ENCODE measurements at places on chromosomes 11 and 22.

GRCh38 chr22:36036167-36036624 lies 7.6 kb upstream of the RBFOX2 start:
- no peak for DNase-seq

DNA sequence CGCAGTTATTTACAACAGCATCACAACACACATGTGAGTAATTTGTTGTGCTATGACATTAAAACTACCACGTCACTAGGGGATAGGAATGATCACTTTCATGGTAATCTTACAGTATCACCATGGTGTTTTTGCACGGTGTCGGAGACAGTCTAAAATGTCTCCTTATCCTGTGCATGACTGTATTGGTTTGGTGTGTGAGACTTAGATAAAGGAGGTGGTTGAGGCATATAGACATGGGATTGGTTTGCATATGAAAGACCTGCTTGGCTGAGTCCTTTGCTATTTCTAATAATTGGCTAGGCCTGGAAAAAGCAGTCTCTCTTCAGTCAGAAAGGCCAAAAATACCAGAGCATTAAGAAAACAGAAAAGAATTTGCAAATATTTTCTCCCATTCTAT lies 30.2 kb downstream of the MSANTD4 start:
- DNase-seq = no peak

DNA sequence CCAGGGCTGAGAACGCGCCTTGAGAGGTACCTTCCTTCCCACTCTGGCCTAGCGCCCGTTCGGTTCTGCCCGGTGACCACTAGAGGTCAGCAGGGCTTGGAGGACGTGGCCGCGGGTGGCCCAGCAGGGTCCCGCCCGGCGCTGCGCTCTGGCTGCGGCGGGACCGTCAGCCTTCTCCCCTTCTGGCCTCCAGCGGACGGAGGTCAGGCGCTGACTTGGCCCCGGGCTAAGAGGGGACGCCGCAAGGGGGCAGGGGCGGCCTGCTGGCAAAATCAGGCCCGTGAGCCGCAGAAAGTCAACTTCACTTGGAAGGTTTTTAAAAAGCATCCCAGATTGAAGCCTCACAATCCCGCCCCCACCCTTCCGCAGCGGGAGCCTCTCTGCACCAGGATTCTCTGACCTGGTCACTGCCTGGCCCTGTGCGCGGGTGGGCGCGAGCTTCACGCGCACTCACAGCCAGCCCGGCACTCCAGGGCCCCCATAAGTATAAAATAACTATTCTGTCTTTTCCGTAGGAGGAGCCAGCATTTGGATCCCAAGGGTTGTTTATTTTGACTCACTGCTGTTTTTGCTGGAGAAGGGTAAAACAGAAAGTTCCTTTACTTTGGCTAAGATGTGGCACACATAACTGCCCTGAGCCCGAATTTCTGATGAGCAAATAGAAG lies 23.2 kb upstream of the ZBTB16 start:
- peak; percentile 16 for DNase-seq

- no peak for DNase-seq
Measured at GRCh38 chr11:10942620-10943019, 84.8 kb upstream of the ZBED5 start.

GRCh38 chr11:73242251-73243092 lies 24.4 kb downstream of the P2RY2 start:
- peak; percentile 71 for DNase-seq

- no peak for DNase-seq
Measured at GRCh38 chr11:118033443-118033842, 43.4 kb upstream of the TMPRSS4 start.

DNA sequence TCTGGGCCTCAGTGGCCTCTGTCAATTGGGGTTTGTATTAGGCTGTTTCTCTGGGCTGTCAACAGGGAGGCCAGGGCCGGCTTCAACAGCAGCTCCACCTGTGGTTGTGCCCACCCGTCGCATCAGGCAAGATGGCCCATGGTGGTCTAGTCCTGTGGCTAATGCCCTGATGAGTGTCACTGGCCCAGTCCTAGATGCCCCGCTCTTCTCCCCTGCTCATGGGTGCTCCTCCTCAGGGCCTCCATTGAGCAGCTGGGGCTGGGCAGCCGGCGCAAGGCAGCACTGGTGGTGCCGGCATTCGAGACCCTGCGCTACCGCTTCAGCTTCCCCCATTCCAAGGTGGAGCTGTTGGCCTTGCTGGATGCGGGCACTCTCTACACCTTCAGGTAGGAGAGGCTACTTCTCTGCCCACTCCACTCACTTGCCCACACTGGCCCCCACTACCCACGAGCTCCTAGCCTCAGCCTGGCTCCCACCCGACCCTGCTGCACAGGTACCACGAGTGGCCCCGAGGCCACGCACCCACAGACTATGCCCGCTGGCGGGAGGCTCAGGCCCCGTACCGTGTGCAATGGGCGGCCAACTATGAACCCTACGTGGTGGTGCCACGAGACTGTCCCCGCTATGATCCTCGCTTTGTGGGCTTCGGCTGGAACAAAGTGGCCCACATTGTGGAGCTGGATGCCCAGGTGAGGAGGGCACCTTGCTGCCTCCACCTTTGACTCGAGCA lies 5.4 kb downstream of the LARGE2 start:
- DNase-seq = no peak

DNA sequence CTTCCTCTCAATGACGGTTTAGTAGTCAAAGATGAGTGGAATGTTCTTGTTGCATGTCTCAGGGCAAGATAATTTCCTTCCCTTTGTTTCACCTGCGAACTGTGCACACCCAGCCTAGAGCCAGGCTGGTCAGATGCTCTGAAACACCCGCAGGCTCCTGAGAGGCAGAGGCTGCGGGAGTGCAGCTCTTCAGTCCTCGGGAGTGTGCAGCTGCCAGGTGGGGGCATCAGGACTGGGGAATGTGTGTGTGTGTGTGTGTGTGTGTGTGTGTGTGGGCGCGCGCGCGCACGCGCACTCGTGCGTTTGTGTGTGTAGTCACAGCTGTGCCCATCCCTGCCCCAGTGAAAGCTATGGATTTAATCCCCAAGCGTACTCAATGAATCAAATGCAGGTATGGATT lies 136.2 kb upstream of the NTM start:
- no peak for DNase-seq

DNA sequence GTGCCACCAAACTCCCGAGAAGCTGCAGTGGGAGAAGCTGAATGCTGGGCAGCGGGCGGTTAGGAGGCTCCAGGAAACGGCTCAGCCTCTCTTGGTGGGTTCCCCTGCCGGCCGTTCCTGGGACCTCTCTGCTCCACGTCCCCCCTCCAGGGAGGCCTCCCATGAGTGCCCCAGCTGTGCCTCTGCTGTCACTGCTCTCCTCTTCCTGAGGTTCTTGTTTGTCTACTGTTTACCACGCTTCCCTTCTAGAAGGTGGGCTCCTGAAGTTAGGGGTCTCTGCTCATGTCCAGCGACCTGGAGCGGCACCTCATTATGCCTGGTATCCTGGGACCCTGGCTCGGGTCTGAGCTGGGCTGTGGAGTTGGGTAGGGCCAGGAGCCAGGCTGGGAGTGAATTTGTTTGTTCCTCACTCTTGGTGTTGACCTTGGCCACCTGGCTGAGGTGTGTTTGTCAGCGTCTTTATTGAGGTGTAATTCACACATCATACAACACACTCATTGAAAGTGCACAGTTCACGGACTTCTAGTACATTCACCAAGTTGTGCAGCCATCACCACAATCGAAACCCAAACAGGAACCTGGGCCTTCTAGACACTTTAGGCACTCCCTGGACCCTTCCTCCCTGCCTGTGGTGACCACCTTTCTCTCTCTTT lies 37.8 kb upstream of the GRAMD4 start:
- DNase-seq = no peak

DNA sequence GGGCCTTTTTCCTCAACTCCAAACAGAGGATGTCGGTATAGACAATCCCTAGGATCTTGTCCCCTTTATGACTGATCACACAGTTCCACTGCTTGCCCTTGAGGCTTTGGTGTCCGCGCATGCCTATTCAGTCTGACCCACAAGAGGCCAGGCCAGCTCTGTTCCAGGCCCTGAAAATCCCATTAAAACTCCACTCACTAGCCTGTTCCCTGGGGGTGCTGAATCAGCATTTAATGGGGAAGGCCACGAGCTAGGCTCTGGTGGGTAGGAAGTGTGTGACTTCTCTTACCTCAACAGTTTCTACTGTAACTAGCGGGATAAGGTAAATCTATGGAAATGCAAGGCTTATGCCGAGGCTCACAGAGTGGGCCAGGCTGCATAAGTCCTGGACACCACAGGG lies 117.7 kb downstream of the PTPRJ start:
- DNase-seq = no peak

DNA sequence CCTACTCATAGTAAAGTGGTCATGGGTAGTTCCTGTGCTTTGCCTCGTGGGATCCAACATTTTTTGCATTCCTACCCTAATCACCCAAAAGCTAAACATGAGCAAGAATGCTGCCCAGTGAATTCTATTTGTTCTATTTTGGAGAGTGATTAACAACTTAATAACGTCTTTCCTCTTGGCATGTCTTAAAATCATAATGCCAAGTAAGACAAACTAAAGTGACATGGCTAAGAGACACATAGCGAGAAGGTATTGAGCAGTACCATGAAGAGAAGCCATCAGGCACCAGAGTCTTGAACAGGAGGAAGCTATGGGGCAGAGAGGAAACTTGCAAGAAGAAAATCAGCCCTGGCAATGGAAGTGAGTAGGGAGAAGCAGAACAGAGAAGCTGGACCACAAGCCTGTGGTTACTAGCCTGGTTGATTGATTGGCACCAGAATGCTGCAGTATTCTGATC lies 32.0 kb downstream of the EXPH5 start:
- no peak for DNase-seq

DNA sequence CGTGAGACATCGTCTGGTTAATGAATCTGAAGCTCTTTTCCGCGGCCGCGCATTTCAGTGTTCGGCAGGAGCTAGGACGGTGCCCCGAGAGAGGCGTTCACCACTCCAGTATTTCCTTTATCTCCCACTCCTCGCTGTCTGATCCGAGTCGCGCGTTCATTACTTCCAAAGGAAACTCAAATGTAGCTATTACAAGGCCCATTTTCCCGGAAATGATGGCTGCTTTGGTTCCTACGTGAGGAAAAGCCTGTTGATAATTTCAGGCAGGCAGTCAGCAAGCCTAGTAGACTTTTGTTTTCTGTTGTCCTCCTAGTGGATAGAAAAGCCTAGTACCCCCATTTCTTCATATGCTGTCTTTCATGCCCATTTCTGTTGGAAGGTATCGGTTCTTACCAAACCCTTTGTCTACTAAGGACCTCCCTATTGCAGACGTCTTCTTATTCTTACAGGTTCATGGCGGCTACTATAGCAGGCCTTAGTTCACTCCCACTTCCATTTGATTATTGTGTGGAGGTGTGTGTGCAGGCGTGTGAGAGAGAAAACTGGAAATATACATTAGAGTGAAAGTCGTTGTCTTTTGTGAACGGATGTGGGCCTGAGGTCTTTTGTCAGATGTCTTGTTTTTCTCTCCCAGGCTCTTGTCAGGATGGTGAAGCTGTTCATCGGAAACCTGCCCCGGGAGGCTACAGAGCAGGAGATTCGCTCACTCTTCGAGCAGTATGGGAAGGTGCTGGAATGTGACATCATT lies 737 bp downstream of the RBM4 start:
- DNase-seq = peak; percentile 18

DNA sequence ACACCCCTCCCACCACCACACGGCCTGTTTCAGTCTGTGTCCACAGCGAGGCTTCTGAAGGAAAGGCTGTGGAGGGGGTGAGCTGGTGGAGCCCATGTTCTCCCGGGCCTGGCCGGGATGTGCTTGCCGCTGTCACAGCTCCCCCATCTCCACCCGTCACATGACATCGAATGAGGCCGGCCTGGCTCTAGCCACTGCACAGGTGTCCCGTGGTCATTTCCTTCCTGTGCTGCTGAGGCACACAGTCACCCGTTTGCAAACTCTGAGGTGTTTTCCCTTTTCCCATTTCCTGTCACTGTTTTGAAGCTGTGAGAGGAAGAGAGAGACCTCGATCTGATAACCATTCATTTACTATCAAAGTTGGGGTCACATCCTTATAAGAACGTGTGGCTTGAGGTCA lies 55.7 kb upstream of the CLDN5 start:
- no peak for DNase-seq

- DNase-seq = no peak
Measured at GRCh38 chr11:44854741-44855492, 95.8 kb downstream of the TP53I11 start.

- no peak for DNase-seq
Measured at GRCh38 chr22:26565181-26565580, 24.8 kb downstream of the TPST2 start.

- DNase-seq = no peak
Measured at GRCh38 chr11:77568916-77569675, 20.7 kb upstream of the AQP11 start.

- DNase-seq = no peak
Measured at GRCh38 chr11:100629671-100630070, 57.4 kb upstream of the ARHGAP42 start.

DNA sequence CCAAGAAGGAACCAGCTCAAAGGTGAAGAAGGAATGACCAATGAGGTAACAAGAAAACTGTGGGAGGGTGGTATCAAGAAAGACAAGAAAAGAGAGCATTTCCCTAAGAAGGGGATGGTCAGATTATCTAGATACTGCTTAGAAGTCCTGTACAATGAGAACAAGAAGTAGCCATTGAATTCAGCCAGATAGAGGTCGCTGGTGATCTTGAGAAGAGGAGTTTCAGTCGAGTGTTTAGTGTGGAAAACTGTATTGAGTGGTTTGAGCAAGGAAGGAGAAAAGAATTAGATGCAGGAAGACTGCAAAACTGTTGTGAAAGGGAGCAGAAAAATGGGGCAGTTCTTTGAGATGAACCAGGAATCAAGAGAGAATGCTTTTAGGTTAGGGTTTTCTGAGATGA lies 74.6 kb upstream of the FAT3 start:
- DNase-seq = no peak

DNA sequence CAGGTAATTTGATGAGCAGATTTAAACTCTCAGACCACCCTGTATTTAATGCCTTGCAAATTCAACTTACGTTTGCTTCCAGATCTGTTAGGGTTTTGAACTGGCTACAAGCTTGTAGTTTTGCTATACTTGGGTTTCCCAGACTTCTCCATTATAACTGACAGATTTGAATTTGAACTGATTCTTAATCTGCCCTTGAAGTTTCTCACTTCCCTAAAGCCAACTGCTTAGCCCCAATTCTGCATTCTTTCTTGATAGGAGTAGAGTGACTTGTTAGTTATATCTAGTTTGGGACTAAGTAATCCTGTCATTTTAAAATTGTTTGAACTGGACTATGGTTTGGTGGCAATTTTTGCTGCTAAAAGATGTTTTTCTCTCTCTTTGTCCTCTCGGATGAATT lies 9.7 kb downstream of the LAYN start:
- no peak for DNase-seq

GRCh38 chr11:64568584-64569140 lies 22.4 kb upstream of the SLC22A12 start:
- DNase-seq = no peak

All from Kasumi-1 (cell line).